ENCODE measurements at places on chromosomes 5 and 9.

DNA sequence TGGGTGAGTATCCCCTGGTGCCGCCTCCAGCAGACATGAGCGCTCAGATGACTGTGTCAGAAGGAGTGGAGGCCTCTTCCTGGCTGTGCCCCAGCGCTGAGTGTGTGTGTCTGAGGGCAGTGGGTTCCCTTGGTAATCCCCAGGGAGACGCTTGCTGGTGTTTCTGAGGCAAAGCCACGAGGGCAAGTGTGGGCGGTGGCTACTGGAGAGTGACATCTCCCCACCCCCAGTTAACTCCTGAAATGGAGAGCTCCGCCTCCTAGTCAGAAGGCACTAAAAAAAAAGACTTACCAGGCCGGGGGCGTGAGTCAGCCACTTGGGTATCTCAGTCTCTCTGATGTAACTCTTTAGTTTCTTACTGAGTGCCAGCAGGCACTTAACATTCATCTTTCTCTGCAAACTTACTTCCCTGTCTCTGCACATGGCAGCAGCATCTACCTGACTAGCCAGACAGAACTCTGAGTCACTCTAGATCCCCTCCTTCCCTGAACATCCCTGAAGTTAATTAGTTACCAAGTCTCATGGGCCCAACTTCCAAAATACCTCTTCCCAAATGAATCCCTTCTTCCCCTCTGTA lies 19.3 kb downstream of the ORM2 start:
- DNase-seq: peak; percentile 41

DNA sequence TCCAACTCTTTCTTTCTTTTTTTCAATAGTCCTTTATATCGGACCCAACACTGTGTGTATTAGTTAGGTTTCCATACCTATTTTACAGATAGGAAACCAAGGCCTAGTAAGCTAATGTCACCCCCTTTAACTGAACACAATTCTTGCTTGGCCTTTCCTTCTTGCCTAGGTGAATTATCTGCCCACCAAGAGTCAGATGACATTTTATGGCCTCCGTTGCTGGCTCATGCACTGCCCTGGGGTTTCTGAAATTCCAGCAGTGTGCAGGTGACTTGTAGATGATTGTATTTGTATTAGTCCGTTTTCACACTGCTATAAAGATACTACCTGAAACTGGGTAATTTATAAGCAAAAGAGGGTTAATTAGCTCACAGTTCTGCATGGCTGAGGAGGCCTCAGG lies 293.8 kb downstream of the GAS1 start:
- DNase-seq: no peak

DNA sequence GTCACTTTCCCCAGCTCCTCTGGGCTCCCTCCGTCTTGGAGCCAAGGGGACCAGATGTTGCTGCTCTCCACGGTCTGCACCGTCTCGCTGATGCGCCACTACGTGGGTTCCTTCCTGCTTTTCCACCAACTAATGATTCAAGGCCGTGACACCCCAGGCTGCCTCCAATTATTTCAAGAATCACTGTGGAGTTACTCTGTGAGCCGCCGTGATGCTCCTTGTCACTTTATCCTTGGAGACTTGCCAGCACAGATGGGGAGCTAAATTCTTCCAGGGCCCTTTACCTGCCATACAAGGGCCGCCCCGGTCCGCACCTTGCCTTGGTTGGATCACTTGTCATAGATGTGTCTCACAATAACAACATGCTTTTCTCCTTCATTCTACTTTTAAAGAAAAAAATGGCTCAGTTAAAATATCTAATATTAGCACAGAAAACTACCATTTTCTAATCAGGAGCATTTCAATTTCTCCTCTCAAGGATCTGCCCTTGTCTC lies 202.0 kb downstream of the FSTL4 start:
- no peak for DNase-seq

DNA sequence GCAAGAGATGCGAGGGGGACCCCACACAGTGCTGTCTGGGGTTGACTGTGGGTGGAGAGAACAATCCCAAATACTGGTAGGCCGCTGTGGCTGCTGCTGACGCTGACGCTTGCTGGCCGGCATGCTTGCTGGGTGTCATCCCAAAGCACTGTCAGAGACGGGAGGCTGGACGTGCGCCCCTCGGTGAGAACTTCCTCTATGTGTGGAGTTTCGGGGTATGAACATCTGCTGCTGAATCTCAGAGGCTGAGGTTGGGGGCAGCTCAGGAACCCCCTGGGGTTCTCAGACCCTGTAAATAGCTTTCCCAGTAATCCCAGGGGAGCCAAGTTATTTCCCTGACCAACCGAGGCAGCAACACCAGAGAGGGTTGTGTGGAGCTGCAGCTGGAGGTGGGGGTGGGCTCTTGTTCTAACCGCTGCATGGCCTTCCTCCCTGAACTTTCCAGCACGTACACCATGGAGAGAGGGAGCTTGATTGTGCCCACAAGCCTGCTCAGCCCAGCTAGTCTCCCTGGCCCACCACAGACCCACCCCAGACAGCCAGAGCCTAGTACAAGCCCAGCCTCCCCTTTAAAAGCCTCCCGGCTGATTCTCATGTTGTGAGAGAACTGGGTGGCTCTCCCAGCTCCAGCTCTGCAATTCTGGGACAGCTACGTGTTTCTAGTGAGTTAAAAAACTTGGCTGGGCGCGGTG lies 21.8 kb upstream of the SLC12A7 start:
- DNase-seq: no peak

- DNase-seq: no peak
Observed at GRCh38 chr9:32264170-32264864, 120.1 kb upstream of the ACO1 start.

- DNase-seq: no peak
Observed at GRCh38 chr5:71663191-71663969, 55.7 kb upstream of the CARTPT start.

DNA sequence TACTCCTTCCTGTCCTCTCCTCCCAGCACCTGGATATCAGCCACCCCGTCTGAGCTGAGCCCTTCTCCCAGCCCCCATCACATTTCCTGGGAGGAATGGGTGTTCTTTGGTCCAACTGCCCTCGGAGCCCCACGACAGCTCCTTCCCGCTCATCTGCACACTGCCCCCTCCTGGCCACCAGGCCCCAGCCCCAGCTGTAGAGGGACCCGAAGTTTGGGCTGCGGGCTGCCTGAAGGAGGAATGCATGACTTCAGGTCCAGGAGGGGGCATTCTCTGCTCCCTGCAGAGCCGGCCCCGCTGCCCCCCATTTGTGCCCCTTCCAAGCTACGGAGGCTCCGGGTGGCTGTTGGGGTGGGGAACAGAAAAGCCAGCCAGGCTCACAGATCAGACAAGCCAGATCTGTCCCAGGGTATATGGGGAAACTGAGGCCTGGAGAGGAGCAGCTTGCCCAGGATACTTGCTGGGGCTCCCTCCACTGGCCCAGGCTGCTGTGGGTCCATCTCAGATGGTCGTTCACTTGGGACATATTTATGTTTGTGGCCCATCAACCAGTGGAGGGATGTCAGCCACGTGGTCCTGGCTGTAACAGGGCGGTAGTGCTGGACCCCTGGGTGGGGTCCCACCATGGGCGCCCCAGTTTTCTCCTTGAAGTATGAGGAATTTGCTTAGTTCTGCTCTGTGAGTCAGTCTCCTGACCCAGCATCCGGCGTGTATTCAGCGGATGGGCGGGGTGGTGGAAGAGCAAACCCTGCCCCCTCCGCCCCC lies 33.1 kb downstream of the DAB2IP start:
- DNase-seq: no peak

GRCh38 chr9:98774746-98775145 lies 21.6 kb downstream of the ANKS6 start:
- DNase-seq: no peak

GRCh38 chr5:74655206-74655605 lies 14.7 kb upstream of the ENC1 start:
- DNase-seq: no peak

DNA sequence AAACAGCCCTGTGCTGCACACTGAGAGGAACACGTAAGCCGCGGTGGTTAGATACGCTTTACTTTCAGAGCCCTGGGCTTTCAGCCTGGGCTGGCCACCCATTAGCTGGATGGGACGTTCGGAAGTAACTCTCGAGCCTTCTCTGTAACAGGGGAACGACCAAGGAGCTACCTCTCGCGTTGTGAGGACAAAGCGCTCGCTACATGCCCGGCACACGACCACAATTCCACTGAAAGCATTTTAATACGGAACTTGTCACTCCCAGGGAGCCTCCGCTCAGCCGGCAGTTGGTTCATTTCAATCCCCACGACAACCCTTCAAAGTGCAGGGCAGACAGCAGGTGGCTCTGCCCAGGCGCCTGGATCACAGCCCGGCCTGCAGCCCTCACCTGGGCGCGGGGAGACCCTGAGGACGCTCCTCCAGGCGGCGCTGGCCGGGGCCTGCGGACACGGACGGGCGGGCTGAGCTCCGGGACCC lies 368 bp downstream of the SURF1 start:
- no peak for DNase-seq

DNA sequence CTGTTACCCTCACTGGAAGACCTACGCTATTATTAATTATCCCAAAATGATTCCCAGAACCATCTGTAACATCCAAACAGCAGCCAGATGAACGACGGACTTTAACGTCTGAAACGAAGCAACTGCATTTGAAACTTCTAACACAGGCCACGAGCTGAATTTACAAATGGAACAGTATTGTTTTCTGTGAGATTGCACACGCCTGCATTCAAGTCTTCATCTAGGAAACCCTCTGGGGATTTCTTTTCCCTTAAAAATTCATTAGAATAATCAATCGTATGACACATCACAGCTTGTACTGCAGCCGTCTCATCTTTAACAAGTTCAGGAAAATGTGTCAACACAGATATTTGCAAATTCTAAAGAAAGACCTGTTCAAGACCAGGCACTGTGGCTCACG lies 80.2 kb downstream of the MYO10 start:
- DNase-seq: no peak

DNA sequence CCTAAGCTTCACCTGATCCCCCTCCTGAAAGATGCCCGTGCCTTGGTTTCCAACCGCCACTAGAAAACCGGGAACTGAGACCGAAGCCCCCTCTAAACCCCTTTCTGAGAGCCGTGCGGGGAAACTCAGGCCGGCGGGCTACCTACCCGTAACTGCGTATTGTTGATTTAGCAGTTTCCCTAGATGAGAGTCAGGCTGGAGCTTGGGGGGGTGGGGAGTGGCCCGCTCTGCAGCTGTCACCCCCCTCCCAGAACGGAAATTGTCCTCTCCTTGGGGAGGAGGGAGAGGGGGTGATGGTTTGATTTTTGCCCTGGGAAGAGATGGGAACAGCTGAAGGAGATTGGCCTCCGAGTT lies 2.5 kb downstream of the CXXC5 start:
- DNase-seq: no peak

GRCh38 chr9:134178768-134179551 lies 14.6 kb upstream of the RNU6ATAC start:
- DNase-seq: no peak

GRCh38 chr9:100671898-100672297 lies 94.0 kb downstream of the CAVIN4 start:
- DNase-seq: no peak

DNA sequence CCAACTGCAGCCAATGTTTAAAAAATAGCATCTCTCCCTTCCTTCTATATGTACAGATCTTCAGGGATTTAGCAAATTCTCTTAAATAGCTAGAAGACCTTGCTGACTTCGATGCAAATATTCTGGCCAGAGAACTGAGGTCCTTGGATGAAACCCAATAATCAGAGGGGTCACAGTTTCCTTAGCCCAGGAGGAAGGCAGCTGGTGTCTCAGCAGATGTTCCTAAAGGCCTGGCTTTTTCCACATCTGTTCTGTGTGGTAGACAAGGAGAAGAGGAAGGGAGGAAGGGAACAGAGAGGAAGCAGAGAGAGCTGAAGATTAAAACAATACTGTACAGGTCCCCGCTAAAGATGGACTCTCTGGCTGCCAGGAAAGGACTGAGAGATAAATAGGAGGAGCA lies 33.1 kb downstream of the BOD1 start:
- no peak for DNase-seq

- no peak for DNase-seq
Observed at GRCh38 chr9:136521537-136521936, 24.3 kb downstream of the NOTCH1 start.

DNA sequence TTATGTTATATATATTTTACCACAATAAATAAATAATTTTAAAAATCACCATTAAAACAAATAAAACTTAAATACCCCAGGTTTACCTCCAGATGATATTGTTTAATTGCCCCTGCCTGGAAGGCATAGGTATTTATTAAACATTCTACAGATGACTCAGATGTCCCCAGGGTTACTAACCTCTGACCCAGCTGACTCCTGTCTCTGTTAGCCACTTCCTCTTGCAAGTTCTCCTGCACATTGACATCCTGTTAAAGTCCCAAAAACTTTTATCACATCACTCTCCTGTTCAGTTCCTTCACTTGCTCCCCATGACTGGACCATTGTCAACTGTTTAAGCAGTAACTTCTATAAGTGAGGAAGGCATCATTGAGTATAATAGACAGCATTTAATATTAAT lies 37.0 kb upstream of the RAB3C start:
- DNase-seq: no peak

DNA sequence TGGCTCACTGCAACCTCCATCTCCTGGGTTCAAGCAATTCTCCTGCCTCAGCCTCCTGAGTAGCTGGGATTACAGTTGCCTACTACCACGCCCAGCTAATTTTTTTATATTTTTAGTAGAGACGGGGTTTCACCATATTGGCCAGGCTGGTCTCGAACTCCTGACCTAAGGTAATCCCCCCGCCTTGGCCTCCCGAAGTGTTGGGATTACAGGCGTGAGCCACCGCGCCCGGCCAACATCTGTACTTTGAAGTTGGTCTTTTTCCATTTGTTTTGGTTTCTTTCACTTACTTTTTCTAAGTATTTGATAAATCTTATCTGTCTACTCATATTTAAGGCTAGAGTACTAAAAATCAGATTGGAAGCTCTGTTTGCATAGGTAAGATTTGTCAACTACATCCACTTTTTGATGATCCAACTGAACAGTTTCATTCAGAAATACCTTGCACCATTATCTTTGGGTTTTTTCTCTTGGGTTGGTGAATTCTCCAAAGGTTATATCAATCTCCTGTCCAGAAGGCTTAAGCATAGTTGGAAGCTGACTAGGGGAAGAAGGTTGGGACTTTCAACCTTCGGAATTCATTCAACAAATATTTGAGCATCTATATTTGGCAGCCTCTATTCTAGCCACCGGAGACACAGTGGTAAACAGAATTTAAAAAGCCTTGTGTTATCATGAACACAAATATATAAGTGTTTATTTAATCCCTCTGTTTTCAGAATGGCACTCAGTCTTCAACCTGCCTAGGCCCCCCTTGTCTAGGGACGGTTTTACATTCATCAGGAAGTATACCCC lies 489.1 kb downstream of the RAB3C start:
- no peak for DNase-seq

GRCh38 chr5:136703706-136704105 lies 338.4 kb upstream of the TRPC7 start:
- no peak for DNase-seq

DNA sequence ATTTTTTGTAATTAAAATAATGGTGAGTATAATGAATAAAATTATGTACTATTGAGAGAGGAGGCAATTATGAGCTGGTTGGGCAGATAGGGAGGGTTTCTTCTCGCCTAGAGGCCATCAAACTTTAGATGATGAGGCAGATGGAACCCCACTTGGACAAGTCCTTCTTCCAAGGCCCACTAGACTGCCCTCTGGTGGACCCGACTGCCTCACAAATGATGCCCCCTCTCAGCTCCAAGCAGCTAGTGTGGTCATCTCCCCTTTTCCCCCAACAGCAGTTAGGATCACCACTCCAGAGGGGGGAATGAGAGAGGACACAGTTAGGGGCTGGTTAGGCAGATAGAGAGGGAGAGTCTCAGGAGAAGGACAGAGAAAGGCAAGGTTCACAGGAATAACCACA lies 348.0 kb upstream of the CDH18 start:
- DNase-seq: no peak
